Gastrocnemius medialis (tissue), 4 donors: ENCODE measurements at places on chromosomes 6 and 20. TPM values are rescaled to one million over a fixed set of nuclear protein-coding genes. Genes with fewer than 3 reads are reported as not detected.

Gene MED23
- total RNA-seq: 15.0 TPM

DNA sequence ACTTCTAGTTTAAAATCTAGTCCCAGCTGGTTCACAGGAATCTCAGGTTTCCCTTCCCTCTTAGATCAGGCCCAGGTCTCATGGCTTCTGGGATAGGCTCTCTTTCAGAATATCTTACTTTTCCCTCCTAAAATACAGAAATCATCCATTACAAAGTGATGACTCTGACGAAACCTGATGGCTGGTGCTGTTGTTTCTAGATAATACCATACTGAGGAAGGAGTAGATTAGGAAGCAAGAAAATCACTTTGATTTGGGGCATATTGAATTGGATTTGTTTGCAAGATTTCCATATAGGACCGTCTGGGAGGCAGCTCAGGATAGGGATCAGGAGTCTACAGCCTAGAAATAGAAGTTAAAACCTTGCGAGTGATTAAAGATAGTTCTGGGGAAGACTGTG is 3.6 kb downstream of the ZKSCAN3 start:
- no peak for DNase-seq

Gene PCK1
- total RNA-seq: 0.10 TPM

Gene LAMA2
- total RNA-seq: 52.9 TPM

DNA sequence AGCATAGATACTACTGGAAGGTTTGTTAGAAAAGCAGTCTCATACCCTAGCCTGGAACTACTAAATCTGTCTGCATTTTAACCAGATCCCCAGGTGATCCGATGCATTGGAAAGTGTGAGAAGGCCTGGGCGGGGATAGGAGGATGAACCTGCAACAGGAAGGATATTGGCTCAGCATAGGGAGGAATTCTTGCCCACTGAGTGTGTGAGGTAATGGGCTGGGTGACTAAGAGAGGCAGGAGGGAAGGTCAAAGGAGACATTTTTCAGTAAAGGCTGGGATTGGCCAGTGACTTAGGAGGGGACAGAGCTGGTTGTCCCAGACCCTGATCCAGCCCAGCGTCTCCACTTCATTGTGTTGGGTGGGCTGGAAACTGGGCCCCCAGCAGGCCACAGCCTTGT is 191.0 kb upstream of the LRFN2 start:
- no peak for DNase-seq

Gene HMGN4
- total RNA-seq: 20.1 TPM

- DNase-seq: no peak
These were observed 39.7 kb downstream of the ZC3H12D start for GRCh38 chr6:149445095-149445466.

- DNase-seq: no peak
These were observed 12.0 kb downstream of the KCNK5 start for GRCh38 chr6:39217177-39217864.

DNA sequence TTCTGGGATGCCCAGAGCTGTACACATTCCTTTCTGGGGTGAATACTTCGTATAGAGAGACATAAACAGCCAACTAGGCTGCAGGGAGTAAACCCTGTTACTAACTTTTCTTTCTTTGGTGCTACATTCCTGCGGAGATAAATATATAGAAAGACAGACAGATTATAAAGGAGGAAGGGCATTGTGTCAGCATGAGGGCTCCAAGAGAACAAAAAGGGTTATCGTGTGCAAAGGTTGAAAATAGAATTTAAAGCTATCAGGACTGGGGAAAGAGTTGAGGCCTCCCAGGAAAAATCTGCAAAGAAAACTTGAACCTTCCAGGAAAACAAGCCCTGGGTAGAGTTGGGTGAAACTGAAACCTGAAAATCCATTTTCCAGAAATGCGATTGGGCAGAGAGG is 68.0 kb downstream of the TMEM170B start:
- no peak for DNase-seq

- no peak for DNase-seq
These were observed 5.8 kb downstream of the GABBR1 start for GRCh38 chr6:29626948-29627754.

DNA sequence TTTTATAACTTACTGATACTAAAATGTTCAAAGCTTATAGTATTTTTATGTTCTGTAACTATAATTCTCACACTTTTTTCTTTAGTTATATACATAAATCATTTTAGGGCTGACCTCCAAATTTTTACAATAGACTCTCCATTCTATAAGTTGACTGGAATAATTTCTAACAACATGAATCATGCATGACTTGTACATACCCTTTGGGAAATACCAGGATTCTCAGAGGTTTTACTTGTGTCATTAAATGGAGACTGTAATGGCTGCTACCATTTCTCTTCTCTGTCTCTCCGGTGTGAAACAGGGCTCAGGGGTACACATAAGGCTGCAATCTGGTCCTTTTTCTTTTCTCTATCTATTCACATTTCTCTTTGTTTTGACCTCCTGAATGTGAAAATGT is 222.2 kb upstream of the FLRT3 start:
- DNase-seq: no peak

DNA sequence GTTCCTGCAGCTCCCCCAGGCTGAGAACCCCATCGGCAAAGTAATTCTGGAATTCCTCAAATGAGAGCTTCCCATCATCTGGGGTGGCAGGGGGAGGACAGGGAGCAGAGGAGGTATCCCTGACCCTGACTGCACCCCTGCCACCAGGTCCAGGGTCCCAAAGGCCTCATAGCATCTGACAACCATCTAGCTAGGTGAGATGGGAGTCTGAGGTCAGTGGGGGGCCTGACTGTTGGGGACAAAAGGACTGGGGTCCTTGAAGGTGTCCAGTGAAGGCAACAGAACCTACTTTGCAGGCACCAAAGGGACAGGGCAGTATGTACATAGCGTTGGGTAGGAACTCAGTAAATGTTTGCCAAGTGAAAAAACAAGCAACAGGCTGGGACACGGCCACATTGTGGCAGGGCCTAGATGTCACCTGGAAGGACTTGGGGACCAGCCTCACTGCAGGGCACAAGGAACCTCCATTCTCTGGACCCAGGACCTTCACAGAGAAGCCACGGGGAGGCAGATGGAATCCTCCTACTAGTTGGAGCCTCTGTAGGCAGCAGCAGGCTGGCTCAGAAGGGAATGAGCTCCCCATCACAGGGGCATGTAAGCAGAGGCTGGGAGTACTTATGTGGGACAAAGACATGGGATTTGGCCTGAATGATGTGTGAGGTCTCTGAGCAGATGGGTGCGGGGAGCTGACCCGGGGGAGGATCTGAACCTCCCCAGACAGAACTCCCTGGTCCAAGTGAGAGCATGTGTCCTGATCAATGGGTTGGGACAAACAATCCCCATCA is 3.3 kb downstream of the NECAB3 start:
- DNase-seq: no peak

DNA sequence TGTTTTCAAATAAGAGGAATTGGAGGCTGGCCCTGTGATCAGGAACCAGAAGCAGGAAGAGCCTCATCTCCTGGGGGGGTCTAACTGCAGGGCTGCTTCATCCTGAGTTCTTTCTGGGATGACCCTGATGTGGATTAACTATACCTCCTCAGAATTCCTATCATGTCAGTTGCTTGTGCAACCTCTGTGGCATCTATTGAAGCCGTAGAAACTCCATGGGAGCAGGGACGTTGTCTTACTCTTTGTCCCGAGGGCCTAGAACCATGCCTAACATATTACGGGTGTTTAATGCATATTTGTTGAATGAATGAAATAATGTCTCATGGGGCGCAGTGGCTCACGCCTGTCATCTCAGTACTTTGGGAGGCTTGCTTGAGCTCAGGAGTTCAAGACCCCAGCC is 110.1 kb upstream of the AGPAT4 start:
- DNase-seq: no peak

Gene DLK2
- total RNA-seq: not detected

DNA sequence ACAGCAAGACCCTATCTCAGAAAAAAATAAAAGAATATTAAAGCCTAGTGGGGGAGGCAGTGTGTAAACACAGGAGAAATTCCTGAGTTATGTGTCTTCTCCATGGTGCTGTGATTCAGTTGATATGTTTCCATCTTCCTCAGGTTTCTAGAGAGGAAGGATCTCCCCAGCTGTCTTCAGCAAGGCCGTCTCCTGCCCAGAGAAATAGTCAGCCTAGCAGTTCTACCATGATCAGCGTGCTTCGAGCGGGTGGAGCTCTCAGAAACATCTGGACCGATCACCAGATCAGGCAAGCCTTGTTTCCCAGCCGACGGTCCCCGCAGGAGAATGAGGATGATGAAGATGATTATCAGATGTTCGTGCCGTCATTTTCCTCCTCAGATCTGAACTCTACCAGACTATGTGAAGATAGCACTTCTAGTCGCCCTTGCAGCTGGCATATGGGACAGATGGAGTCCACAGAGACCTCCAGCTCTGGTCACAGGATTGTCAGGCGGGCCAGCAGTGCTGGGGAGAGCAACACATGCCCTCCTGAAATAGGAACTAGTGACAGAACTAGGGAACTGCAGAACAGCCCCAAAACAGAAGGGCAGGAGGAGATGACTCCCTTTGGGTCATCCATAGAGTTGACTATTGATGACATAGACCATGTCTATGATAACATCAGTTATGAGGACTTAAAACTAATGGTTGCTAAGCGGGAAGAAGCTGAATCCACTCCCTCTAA is 34.9 kb upstream of the MTHFD1L start:
- DNase-seq: no peak

DNA sequence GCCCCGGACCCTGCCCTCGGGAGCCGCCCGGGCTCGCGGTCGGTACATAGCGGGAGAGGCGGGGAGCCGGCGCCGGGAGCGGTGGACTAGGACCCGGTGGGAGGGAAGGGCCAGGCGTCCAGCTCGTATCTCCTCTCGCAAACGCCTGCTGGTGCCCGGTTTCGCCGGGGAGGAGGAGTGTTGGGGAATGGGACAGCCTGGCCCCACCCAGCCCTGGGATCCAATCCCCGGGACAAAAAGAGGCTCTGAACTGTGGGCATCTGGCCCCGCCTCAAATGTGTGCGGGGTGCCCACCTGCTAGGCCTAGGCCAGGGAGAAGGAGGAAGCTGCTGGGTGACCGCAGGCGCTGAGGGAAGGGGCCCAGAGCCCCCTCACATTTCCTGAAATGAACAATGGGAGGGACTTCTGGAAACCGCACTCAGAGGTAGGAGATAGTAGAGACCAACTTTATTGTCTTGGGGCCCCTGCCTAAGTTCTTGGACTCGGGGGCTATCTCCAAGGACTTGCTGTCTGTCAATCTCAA is at the start of gene KCNK17:
Gene KCNK17, minus strand, starts transcription at position 147 of the 523 bp plus-strand sequence. Its CDS starts 99 bp downstream, at position 48.
- no peak for DNase-seq

DNA sequence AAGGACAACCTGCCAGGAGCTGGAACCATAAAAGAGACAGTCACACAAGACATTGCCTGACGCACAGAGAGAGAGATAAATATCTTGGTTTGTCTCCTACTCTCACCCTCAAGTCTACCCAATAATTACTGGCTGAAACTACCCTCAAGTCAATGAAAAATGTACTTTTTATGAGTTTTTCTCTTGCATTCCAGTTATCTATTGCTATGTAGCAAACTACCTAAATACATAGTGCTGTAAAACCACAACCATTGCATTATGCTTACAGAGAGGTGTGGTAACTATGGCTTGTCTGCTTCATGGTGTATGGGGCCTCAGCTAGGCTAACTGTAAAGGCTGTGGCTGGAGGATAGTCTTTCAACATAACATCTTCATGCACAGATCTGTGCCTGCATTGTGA is 247.8 kb downstream of the HAO1 start:
- no peak for DNase-seq

Gene ACTL10
- total RNA-seq: 0.39 TPM

DNA sequence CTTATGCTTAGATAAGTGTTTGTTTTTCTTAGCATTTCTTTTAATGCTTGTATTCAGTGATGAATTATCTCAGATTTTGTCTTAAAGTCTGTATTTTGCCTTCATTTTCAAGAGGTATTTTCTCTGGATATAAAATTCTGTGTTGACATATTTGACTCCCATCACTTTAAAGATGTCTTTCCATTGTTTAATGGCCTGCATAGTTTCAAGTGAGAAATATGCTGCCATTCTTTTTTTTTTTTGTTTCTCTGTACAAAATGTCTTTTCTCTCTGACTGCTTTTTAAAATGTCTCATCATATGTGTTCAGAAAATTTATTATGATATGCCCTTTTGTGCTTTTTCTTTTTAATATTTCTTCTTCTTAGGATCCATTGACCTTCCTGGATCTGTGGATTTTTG is 578.0 kb upstream of the NOX3 start:
- no peak for DNase-seq
